ENCODE measurements at places on chromosomes 7 and 10. TPM values are rescaled to one million over a fixed set of nuclear protein-coding genes. Genes with fewer than 3 reads are reported as not detected.
A peak's percentile ranks its signal among the peaks of the same experiment; 100 is the strongest.

DNA sequence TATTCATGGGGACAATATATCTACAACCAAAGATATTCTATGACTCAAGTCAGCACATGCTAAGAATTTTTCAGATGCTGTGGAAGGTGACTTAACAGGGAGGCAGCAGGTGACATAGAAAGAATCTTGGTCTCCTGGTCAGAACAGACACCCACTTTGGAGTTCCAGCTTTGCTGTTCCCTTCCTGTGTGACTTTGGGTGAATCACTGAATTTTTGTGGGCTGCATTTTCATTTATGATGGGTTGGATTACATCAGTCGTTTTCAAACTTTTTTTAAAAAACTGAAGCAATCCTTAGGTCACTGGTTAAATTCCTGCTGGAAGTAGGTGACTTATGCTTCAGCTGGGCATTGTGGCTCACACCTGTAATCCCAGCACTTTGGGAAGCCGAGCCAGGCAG, 24.9 kb downstream of the RGR start:
- no peak for DNase-seq

- no peak for DNase-seq
Observed at GRCh38 chr7:151512353-151512752, 7.3 kb downstream of the RHEB start.

DNA sequence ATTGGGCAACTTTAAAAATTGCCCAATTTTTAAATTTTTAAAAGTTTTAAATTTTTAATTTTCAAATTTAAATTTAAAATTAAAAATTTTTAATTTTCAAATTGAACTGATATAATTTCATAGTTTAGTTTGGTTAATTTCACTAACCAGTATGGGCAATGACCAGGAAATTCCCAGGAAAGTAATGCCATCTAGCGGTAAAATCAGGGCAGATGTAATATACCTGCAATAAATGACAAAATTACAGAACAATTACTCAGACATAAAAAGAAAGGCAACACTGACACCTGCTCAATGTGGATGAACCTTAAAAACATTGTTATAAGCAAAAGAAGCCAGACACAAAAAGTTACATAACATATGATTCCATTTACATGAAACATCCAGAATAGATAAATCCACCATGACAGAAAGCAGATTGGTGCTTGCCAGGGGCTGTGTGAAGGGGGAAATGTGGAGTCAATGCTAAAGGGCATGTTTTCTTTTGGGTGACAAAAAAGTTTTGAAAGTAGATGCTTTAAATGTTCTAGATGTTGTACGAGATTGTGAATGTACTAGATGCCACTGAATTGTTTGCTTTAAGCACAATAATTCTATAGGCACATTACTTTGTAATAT, 28.6 kb upstream of the SLC16A12 start:
- peak; percentile 18 for DNase-seq

DNA sequence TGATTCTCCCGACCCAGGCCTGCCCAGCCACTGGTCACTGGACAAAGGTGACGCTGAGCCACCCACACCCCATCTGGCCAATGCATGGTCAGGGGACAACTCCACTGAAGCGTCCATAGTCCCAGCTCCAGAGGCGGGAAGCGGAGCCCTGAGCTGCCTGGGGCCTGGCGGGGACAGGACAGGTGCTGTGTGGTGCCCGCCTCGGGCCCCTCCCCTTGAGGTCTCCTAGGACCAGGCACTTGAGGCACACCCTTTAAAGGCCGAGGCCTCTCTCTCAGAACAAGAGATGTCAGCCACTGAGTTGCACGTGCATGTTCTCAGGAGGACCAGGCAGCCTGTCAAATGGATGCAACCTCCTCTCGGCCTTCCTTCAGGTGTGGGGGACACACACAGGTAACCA, 52.5 kb upstream of the PPP2R2D start:
- DNase-seq: no peak

- DNase-seq: no peak
Observed at GRCh38 chr10:13462551-13462950, 66.3 kb downstream of the BEND7 start.

GRCh38 chr7:151736403-151736909, 140.5 kb downstream of the PRKAG2 start:
- peak; percentile 77 for DNase-seq

DNA sequence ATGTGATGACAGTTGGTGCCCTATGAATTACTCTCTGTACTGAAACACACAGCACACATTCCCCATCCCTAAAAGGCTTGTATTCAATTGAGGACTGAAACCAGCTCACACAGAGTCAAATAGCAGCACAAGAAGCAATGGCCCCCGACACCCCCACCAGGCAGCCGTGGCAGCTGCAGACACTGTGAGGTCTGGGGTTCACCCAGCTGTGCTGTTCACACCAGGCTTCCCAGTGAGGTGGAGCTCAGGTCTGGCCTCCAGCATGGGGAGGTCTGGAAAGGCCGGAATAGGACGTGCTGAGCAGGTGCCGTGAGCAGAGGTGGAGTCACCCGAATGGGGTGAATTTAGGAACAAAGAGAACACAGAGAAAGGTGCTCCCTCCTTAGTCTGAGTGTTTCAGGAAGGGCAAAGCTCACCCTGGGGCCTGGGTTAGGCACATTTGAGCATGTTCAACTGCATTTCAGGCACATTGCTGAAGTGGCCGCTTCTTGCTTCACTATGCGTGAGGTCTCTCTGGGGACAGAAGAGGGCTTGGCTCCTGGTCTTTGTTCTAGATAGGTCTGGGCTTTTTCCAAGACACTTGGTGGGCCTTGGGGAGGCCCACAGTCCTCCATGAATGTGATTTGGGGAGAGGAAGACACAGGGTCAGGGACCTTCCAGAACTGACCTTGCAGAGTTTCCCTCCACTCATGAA, 41.1 kb downstream of the C10orf120 start:
- DNase-seq: no peak

GRCh38 chr10:73850863-73851461, 23.4 kb downstream of the CAMK2G start:
- DNase-seq: no peak

- DNase-seq: peak; percentile 18
Observed at GRCh38 chr10:45420453-45421192, 46.6 kb downstream of the ALOX5 start.

DNA sequence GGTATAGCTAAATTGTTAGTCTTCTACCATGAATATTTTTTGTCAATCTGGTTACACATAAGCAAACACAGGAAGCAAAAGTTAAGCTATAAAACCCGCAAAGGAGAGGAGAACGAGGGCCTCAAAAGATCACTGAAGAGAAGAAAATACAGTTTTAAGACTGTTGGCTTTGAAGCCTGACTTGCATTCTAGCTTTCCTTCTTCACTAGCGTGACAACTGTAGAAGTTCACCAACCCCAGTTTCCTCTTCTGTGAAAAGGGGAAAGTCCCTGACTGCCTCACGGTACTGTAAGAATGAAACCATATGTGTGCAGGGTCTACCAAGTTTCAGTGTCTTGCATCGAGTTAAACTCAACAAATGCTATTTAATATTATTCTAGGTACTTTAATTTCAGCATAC, 7.5 kb upstream of the LRRN3 start:
- no peak for DNase-seq

- DNase-seq: no peak
Observed at GRCh38 chr7:2954433-2954853, 89.2 kb downstream of the CARD11 start.

DNA sequence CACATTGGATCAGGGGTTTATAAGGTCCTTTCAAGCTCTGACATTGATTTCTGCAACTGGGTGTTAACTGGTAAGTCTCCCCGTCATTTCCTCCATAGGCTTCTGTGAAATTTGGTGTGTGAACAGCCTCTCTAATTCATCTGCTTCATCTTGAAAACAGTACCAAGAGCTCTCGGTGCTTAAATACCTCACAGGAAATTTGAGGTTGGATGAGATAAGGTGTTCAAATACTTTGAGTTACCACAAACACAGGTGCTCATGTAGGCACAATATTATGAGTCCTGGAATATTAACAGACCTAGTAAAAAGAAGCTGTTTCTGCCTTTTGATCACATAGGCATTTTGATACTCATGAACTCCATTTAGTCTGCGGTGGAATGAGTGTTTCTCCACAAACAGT, 85.2 kb downstream of the RTKN2 start:
- DNase-seq: no peak

- no peak for DNase-seq
Observed at GRCh38 chr7:82704121-82704520, 260.5 kb upstream of the CACNA2D1 start.

- DNase-seq: no peak
Observed at GRCh38 chr7:114659409-114660125, 245.0 kb downstream of the FOXP2 start.

GRCh38 chr10:35336084-35336831, at the start of gene CCNY:
Gene CCNY (plus strand): TSS chr10:35336509. CDS start chr10:35337054, 545 bp downstream.
- no peak for DNase-seq

- no peak for DNase-seq
Observed at GRCh38 chr7:129492391-129492790, 9.9 kb upstream of the SMKR1 start.

- no peak for DNase-seq
Observed at GRCh38 chr10:121732656-121733445, 134.6 kb upstream of the FGFR2 start.

DNA sequence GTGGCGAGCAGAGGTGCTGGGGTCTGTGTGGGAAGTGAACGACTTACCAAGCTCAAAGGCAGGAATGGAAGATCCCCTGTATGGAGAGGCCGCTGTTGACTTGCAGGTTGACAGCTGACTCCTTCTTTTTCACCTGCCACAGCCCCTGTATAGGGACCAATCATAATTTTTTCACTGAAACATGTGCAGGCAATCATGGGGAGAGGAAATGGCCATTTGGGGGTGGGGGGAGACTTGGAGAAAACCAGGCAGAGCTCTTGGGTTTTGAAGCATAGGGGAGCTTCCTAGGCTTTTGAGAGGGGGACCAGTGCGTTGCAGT, 101.4 kb downstream of the WDR37 start:
- no peak for DNase-seq

- DNase-seq: no peak
Observed at GRCh38 chr7:41206267-41206666, 496.6 kb downstream of the INHBA start.

DNA sequence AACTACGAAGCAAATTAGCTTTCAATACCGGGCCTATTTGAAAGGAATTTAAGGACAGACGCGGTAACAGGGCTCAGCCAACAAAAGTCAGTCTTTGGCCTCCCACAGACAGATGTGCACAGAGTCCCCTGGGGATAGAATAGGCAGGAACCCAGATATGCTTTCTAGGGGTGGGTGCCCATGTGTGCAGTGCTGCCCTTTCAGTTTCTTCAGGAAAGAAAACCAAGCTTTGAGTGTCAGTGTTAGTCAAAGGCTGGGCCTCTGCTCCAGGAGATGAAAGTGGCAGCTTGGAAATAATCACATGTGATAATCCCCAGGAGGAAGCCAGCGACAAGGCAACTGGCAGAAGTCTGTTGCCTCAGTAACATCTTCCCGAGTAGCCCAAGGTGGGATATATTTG, 43.8 kb upstream of the CSTF2T start:
- no peak for DNase-seq

DNA sequence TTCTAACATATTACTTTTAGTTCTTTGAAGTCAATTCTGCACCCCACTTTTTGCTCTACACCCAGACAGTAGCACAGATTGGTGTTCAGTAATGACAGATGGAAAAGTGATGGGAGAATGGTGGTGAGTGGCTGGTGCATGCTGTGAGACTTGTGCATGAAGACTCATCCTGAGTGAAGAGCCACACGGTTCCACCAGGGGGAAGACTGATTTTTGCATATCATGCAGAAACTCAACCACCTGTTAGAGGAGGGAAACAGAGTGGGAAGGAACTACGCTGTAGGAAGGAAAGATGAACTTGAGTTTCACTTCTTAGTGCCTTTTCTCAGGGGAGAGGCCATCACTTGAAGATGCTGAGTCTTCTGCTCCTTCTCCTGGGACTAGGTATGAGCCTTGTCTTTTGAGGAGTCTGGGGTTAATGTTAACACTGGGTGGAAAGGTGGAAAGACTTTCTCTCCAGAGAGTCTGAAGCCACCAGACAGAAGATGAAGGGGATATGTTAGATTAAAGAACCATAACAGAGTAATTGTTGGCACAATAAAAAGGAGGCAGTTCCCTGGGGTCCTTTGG, 9.3 kb upstream of the PRSS1 start:
- DNase-seq: no peak

DNA sequence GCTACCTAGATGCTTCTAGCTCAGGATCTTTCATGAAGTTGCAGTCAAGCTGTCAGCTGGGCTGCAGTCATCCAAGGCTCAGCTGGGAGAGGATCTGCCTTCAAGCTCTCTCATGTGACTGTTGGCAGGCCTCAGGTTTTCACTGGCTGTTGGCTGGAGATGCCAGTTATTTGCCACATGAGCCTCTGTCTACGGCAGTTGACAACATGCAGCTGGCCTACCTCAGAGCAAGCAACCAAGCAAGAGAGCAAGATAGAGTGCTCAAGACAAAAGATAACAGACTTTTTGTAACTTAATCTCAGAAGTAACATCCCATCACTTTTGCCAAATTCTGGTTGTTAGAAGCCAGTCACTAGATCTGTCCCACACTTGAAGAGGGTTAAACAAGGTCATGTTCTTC, 125.8 kb downstream of the TPST1 start:
- no peak for DNase-seq

DNA sequence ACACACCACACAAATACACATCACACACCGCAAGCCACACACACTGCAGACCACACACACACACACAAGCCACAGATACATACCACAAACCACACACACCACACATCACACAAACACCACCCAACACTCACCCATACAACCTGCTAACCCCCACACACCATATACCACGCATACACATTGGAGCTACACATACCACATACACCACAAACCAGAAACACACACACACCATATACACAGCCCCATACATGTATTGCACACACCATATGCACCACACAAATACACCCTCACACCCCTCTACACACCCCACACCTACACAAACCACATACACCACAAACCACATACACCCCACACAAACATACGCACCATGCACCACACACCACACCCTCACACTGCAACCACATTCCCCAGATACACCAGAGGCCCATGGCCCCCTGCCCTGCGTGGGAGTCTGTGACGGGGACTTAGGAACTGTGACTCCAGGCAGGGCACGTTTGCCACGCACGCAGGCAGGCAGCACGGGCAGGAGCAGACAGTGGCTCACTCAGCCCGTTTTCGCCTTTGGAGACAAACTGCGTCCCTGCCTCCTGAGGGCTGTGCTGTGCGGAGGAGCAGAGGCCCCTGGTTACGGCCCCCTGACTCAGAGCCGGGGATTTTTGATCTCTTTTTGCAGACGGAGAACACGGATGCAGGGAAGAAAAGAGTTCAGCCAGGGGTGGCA, 52.6 kb downstream of the TMEM209 start:
- DNase-seq: no peak

- no peak for DNase-seq
Observed at GRCh38 chr10:63738410-63738809, 217.2 kb downstream of the REEP3 start.

- DNase-seq: no peak
Observed at GRCh38 chr7:70711452-70711851, 420.5 kb upstream of the GALNT17 start.

The DENND2A gene
- 5.3 TPM for total RNA-seq

The EGR2 gene
- total RNA-seq: not detected

The TAS2R40 gene
- not detected for total RNA-seq

The ASB10 gene
- total RNA-seq: not detected

The HMX3 gene
- not detected for total RNA-seq

The SPAM1 gene
- not detected for total RNA-seq

The FRMPD2 gene
- not detected for total RNA-seq
